ENCODE measurements at places on chromosomes 13 and 19. TPM values are rescaled to one million over a fixed set of nuclear protein-coding genes. Genes with fewer than 3 reads are reported as not detected.

MARK4 gene
- 50.0 TPM for total RNA-seq

ZNF471 gene
- total RNA-seq = 3.1 TPM

AXL gene
- total RNA-seq = 172 TPM

PSG7 gene
- total RNA-seq = not detected

SHISA2 gene
- total RNA-seq = 2.5 TPM

ZNF568 gene
- 6.4 TPM for total RNA-seq

SIPA1L3 gene
- total RNA-seq = 47.2 TPM

C2CD4C gene
- total RNA-seq = 0.38 TPM

OSCAR gene
- total RNA-seq = not detected

PTGIR gene
- total RNA-seq = 1.1 TPM

HRC gene
- total RNA-seq = not detected

Data from endothelial cell of umbilical vein (primary cell).